ENCODE measurements at places on chromosomes 7 and 10. TPM values are rescaled to one million over a fixed set of nuclear protein-coding genes. Genes with fewer than 3 reads are reported as not detected.

GRCh38 chr7:142181966-142182365 is 70.4 kb downstream of the MGAM2 start:
- DNase-seq: no peak

ADO gene
- total RNA-seq: 42.4 TPM

OR2A42 gene
- under 0.01 TPM for total RNA-seq

GRCh38 chr7:46680147-46680546 is 759.1 kb upstream of the IGFBP3 start:
- no peak for DNase-seq

- DNase-seq: no peak
Observed at GRCh38 chr10:113732160-113732881, 19.2 kb upstream of the PLEKHS1 start.

DNA sequence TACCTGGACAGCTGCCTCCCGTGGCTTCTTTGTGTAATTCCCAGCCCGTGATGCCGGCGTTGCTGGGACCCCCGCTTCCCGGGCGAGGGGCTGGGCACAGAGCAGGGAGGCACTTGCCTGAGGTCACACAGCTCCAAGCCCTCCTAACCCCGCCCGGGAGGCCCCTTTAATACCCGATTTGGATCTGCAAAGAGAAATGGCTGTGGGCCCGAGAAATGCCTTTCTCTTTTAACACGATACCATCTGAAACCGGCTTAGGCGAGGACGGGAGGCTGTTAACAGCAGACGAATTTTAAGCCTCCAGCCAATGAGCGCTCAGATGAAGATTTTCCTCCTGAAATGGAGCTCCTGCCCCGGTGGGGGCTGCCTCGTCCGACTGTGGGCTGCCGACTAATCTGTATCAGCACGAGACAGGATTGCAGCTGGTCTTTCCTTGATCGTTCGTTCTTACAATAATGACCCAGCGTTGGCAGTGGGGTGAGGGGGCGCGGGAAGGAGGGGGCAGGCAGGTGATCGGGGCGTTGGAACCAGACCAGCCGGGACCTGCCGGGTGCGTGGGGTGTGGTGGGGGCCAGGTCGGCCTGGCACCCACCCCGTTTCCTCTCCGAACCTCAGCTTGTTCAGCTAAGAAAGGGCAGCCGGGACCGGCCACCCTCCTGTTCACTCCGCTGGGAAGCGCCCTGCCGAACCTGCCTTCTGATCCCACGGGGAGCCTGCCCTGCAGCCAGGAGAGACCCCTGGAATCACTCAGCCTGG is 36.2 kb upstream of the FOXL3 start:
- DNase-seq: no peak

ACSM6 gene
- total RNA-seq: not detected

GRCh38 chr10:98519841-98520240 is 73.1 kb upstream of the HPS1 start:
- DNase-seq: no peak

IDI2 gene
- total RNA-seq: not detected

DNA sequence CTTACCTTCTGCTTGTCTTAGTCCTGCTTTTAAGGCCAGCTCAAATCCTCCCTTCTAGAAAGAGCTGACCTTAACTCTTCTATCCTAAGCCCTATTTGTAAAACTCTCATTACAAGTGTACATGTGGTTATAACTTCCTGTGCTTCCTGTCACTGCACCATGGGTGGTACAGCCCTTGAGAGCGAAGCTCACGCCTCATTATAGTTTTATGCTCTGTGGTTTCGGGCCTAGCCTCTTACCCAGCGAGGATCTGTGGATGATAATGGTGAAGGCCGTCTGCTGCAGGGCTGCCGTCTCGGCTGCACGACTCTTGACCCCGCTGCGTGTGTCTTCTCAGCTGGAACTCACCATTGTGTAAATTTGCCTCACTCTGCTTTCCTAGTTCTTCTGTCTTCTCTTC is 74.6 kb downstream of the CUL1 start:
- no peak for DNase-seq

GIMAP7 gene
- 2.4 TPM for total RNA-seq

- no peak for DNase-seq
Observed at GRCh38 chr7:131483586-131483985, 72.8 kb downstream of the PODXL start.

DCLRE1A gene
- total RNA-seq: 16.7 TPM

RELN gene
- 57.5 TPM for total RNA-seq

INMT gene
- 0.41 TPM for total RNA-seq

RNF32 gene
- total RNA-seq: 1.2 TPM

- no peak for DNase-seq
Observed at GRCh38 chr7:129136887-129137642, 7.4 kb upstream of the TSPAN33 start.

- DNase-seq: no peak
Observed at GRCh38 chr7:151429560-151430331, 10.2 kb downstream of the CRYGN start.

DNA sequence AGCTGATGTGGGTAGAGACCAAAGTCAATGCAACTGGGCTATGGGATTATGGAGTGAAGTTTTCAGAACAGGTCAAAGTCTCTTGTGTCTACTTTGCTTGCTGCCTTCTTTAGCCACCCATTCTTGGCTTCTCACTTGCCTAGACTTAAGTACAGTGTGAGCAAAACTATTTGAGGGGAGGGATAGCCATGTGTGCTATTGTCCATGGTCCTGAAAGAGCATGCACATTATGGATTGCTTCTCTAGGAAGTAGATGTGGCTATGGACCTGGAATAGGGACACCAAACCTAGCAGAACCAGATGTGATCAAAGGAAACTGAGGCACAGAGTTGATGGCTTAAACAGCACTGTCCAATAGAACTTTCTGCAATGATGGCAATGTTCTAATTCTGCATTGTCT is 81.9 kb upstream of the ZNF800 start:
- DNase-seq: no peak

- no peak for DNase-seq
Observed at GRCh38 chr10:71712572-71713134, 6.9 kb downstream of the C10orf105 start.

DNA sequence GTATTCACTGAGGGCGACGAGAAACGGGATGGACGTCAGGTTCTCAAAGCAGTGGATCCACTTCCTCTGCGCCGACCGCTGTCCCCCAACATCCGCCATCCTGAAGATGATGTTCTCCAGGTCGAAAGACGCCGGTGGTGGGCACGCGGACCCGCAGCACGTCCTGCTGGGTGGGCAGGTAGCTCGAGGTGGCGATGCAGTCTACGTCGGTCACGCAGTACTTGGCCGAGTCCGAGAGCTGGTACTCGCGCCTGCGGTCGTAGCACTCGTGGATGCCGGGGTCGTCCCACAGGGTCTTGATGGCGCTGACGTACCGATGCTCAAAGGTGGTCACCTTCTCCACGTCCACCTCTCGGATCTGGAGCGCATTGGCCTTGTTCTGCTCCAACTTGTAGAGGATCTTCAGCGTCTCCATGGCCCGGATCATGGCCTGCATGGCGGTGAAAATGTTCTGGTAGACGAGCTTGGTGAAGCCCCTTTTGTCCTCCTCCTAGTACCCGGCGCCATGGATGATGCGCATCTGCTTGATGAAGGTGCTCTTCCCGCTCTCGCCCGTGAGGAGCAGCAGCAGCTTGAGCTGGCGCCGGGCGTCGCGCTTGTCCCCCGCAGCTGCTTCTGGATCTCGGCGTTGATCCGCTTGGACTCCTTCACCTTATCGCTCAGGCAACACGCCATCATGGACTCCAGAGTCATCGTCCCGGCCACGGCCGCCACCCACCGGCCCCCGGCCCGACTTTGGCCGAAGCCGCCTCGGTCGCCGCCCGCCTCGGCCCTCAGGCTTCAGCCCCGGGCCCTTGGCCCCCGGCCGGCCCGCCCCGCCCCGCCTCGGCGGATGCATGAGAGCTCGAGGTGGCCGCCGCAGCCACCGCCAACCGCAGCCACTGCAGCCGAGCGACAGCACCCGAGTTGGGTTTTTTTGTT is 122.9 kb upstream of the KCTD7 start:
- no peak for DNase-seq

DNA sequence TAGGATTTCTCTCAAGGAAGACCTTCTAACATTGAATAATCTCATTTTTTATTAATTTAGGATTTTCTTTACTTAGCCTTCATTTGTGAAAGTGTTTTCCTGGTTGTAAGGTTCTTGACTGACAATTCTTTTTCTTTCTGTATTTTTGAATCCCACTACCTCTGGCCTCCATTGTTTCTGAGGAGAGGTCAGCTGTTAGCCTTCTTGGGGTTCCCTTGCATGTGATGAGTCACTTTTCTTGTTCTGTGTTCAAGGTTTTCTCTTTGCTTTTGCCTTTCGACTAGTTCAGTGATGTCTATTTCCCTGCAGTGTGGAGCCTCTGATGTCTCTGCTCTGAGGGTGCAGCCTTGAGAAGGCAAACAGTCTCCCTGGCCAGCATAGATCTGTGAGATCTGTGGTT is 304.1 kb upstream of the ZNF32 start:
- no peak for DNase-seq

BMPER gene
- 2.9 TPM for total RNA-seq

GRCh38 chr10:97025613-97026242 is 160.0 kb downstream of the SLIT1 start:
- peak; percentile 56 for DNase-seq

DNA sequence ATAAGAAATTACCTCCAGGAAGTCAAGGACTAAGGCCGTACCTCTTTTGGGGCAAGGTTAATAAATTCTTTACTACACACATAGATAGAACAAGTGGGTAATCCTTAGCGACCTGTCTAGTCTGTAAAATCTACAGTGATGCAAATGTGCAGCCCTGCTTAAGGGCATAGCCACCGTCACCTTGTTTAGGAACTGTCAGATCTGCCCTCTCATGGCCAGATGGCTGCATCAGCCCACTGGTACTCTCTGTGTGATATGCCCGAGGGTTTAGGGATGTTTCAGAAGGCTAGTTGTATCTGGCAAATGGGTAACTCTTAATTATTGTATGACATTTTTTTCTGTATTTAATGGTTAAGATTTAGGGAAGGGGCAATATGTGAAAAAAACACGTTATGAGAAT is 74.3 kb downstream of the NRG3 start:
- no peak for DNase-seq

DNA sequence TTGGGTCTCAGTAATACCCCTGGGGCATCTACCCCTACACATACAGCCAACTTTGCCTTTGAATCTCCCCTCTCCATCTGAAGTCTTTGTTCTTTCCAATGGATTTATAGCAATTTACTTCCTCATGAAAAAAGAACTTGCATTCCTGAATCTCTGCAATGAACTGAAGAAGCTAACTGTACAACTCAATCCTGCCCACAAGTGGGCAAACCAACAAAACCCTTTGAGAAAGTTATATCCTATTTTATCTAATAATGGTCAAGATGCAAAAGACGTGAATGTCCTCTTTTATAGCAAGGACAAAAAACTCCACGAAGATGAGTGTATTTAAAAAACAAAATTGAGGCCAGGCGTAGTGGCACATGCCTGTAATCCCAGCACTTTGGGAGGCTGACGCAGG is 991.3 kb downstream of the LRMDA start:
- DNase-seq: no peak

MET gene
- 2.9 TPM for total RNA-seq

TAS2R60 gene
- not detected for total RNA-seq

CYP26C1 gene
- under 0.01 TPM for total RNA-seq

DNA sequence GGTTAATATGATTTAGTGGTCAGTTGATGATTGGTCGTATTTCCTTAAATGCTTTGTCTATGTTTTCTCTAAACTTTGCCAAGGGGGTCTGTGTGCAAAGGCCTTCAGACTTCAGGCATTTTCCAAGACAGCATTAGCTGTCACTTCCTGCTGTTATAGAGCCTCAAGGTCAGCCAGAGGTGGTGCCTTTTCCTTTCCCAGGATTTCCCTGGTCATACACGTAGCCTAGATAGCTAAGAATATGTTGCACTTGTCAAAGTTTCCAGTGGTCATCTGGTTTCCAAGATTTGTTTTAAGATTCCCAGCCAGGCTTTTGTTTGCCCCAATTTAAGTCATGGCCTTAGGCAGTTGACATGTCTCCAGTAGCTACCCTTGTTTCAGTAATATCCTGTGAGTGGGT is 133.2 kb upstream of the IGFBP3 start:
- DNase-seq: no peak

VSIR gene
- 2.0 TPM for total RNA-seq

OR2A1 gene
- not detected for total RNA-seq

All from frontal cortex (tissue), 4 donors.